ENCODE measurements at places on chromosomes 6 and 20.

DNA sequence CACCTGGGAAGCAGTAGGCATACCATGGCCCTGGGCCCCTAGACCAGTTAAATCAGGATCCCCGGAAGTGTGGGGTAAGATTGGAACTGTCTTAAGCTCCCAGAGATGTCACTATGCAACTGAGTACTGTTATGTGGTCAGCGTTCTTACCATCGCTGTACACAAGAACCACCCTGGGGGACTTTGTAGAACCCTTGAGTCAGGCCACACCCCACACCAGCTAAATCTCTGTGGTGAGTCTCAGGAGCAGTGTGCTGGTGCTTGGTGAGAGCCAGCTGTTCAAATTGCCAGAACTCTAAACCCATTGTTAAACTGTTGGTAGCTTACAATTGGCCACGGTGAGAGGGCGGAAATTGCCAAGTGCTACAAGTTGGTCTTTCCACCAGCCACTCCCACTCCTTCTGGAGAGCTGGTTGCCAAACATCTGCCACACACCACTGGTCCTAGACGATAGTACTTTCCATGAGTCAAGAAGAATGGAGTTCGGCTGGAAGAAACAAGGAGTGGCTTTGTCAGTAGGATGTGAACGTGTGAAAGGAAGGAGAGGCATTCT is 80.5 kb upstream of the SYNDIG1 start:
- no peak for DNase-seq

DNA sequence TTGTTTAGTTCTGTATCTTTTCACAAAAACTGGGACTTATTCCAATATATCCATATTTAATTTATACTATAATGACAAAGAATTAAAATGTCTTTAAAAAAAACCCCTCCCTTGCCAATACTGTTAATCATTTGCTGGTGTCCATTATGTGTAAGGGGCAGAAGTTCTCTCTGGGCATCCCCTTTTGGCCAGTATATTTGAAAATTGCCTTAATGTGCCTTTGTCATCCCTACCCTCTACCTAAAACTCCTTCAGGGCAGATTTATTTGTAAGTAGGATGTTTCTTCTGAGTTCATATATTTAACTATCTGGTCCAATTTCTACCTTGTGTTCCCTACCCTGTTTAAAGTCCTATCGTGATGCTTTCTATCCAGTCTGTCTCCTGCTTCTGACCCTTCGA is 62.9 kb downstream of the ARHGAP18 start:
- no peak for DNase-seq

GRCh38 chr6:43939281-43940070 is 169.5 kb downstream of the VEGFA start:
- DNase-seq, result no peak

- DNase-seq, result no peak
Observed at GRCh38 chr6:79824202-79824601, 123.2 kb downstream of the ELOVL4 start.

DNA sequence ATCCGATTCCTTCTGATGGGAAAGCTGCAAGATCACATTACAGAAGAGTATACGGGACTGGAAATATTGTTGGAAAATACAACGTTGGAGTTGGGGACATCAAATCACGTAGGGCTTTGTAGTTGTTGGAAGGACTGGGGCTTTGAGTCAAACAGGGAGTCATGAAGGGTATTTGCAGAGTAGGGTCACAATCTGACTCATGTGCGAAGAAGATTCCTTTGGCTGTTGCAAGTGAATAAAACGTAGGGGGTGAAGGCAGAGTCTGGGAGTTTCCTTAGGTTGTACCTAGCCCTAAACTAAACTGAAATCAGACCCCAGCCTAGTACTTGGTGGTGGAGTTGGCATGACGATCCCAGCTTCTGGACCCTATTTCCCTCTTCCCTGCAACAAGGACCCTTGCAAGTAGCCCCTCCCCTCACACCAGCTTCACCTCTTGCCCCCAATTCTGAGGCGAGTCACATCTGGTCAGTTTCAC is 32.3 kb downstream of the SNX5 start:
- no peak for DNase-seq

GRCh38 chr6:16800942-16801341 is 39.7 kb upstream of the ATXN1 start:
- no peak for DNase-seq

DNA sequence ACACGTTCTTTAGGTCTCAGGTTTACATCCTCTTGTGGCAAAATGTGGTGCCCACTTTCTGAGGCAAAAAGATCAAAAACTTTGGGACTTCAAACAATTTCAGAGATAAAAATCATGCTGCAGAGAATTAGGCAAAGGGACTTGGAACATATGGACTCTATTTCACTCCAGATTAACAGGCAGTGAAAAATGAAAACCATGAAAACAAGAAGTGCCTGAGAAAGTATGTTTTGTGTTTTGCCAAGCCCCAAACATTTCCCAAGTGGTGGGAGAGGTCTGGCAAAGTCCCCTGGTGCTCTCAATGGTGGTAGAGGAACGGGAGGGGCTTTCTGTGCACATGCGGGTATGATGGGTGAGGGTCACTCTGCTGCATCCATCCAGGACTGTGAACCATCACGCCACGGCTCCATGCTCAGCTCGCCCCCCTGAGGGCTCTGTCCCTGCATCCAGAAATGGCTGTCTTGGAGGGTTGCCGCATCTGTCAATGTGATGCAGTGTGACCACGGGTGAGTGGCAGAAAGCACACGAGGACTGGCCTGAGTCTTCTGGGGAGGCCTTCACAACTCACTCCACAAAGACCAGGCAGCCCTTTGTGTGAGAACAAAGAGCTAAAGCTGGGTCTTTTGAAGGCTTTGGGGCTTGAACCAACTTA is 43.2 kb upstream of the TBC1D7 start:
- DNase-seq, result no peak

- DNase-seq, result no peak
Observed at GRCh38 chr6:44732243-44732642, 344.7 kb downstream of the CDC5L start.

- DNase-seq, result no peak
Observed at GRCh38 chr6:1598886-1599285, 10.8 kb upstream of the FOXC1 start.

DNA sequence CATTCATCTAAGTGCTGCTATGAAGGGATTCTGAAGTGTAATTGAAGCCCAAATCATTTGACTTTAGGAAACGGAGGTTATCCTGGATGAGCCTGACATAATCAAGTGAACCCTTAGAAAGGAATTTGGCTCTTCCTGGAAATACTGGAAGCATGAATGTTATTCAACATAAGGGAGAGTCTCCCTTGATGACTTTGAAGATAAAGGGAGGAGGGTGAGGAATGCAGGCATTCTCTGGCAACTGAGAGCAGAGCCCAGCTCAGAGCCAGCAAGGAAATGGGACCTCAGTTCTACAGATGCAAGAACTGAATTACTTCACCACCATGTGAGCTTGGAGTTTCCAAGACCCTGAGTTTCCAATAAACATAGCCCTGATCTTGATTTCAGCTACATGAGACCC is 168.2 kb downstream of the DLL1 start:
- DNase-seq, result no peak

GRCh38 chr20:38499366-38499765 is 26.7 kb downstream of the RALGAPB start:
- DNase-seq, result no peak

- DNase-seq, result no peak
Observed at GRCh38 chr20:7765221-7765620, 175.0 kb downstream of the HAO1 start.

DNA sequence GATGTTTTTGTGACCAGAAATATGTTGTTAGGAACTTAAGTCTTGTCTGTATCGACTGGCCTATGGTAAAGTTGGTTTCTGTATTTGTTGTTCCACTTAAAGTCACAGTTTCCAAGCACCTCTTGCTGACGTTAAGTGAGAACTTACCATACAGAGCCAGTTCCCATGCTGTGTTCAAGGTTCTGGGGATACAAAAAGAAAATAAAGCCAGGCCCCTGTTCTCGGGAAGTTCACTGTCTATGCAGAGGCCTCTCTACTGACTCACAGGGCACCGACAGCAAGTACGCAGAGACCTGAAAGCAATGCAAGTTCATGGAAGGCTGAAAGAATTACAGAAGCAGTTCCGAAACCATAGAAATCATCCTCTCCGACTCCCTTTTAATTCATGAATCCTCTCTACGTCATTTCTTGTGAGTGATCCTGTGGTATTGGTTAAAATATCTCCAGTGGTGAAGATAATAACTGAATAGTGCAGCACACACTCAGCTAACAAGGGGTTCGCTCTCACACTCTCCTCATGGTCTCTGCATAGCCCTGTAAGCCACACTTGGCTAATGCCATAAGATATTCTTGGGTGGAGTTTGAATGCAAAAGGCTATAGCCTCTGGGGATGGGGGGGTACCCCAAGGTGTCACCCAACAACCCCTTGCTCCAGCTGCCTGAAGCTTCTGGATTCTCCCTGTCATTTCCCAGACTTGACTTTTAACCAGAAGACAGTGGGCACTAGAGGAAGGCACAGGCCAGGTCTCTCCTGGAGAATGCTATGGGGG is 91.2 kb upstream of the EXOC2 start:
- DNase-seq, result no peak

GRCh38 chr6:30810813-30811339 is 66.5 kb upstream of the IER3 start:
- no peak for DNase-seq

GRCh38 chr20:17960927-17961586 is 7.5 kb downstream of the SNX5 start:
- DNase-seq, result no peak

- no peak for DNase-seq
Observed at GRCh38 chr6:99745651-99746050, 139.0 kb downstream of the PRDM13 start.

GRCh38 chr20:23036371-23036770 is 1.3 kb downstream of the SSTR4 start:
- no peak for DNase-seq

DNA sequence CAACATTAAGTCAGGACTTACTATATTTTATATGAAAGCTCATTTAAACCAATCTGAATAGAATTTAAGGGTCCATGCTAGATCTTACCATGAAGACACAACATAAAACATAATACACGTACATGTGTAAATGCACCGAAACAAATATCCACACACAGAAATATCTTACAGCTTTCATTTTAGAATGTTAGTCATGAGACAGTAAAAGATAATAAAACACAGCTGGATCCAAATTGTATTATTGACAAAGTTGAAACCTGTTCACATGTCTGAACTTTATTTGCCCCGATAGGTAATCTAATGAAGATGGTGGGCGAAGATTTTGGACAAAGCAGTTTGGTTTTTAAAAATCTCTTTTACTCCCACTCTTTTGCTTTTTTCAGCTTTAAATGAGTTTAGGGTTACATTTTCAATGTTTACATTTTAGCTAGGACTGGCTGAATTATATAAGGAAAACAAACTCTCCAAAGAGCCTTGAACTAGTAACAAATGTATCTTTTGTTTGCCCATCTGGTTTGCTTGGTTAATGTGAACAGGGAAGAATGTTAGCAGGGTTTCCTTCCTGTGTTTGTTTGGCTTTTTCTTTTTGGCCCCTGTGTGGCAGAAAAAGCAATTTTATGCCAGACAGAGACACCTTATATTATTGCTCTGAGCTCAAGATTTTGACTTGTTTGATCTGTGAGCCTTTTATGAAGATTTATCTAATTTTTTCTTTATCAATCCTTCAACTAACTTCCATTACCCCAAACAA is 5.1 kb upstream of the TMEM181 start:
- DNase-seq, result peak; percentile 47

GRCh38 chr6:121759370-121759769 is 323.9 kb downstream of the GJA1 start:
- DNase-seq, result no peak

DNA sequence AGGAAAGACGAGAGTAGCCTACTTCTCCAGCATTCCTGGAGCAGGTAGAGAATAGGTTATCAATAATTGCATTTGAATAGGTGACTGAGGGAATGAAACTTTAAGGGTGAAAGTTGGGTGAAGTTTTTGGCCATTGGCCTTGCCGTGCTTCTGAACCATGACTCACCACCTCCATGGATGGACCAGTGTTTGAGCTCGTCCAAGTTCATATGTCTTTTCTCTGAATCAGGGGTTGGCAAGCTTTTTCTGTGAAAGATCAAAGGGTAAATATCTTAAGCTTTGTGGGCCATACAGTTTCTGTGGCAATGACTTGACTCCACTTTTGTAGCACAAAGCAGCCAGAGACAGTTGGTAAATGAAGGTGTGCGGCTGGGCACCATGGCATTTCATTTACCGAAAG is 31.8 kb downstream of the SNRNP48 start:
- no peak for DNase-seq

DNA sequence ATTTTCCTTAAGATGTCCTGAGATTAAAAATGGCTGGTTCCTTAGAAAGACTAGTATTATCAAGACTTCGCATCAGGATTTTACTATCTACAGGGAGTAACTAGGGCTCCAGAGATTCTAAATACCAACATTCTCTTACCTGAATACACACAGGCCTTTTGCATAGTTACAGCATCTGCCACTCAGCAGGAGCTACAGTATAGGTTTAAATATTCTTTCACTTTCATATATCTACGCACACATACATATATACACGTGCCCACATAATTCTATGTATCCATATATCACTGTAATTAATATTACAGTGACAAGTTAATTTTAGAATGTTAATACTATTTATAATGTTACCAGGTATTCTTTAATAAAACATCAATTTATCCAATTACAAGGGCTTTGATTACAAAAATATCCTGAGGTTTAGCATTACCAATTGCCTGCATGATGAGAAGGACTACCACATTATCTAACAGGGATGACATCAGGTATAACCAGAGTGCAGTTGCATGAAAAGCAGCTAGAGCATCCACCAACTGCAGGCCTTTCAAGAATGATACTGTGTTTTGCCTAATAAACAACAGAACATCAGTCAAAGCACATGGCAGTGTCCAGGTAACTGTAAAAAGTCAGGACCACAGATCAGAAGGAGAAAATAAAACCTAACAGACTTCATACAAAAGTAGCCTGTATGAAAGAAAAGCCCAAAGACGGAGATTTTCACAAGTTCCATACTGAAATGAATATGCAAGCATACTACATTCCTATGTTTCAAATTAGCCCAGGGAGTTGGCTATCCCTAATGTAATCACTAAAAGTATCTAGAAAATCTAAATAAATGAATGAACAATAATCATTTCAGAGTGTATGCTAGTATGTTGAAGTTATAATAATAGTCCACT is 268.7 kb downstream of the PTPRK start:
- no peak for DNase-seq

DNA sequence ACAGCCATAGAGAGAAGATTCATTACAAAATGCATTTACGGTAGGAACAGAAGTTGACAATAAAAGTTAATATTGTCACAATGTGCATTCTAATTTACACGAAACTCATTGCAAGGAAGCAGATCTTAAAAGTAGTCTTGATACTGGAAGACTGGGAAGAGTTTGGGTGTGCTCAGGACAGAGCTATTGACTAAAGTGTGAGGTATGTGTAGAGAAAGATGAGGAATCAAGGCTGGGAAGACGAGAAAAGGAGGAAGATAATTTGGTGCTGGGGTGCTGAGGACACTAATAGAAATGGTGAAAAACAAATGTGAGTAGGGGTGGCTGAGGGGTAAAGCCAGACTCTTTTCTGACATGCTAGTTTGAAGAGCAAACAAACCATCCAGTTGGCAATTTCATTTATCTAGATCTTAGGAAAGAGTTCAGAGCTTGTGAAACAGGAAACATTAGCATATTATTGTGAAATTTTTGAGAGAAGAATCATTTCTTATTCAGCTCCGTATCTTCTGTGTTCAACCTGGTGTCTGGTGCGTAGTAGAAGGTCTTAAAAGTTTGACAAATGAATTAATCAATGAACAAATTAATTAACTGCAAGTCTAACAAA is 72.7 kb downstream of the ELOVL4 start:
- no peak for DNase-seq

Measured in NCI-H774 (cell line).